Gastrocnemius medialis (tissue), 4 donors: ENCODE measurements at places on chromosomes 12 and 14.
A peak's percentile ranks its signal among the peaks of the same experiment; 100 is the strongest.

DNA sequence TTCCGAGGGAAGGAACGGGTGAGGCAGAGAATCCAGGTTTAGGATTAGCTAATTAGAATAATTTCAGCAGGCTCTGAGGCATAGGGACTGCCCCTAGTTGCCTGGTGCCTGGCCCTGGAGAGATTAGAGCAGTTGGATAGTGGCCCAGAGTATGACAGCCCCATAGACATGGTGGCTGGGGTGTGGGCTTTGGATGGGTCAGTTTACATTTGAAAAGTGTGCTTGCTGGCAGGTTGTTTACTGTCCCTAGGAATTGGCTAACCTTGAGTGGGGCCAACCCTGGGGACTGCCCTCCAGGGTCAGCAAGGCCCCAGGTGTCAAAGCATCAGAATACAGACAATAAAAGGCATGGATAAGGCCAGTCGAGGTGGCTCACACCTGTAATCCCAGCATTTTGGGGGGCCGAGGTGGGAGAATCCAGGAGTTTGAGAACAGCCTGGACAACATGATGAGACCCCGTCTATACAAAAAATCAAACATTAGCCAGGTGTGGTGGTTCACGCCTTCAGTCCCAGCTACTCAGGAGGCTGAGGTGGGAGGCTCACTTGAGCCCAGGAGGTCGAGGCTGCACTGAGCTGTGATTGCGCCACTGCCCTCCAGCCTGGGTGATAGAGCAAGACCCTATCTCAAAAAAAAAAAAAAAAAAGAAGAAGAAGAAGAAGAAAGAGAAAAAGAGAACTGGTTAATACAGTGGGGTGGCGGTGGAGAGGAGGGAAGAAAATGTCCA lies 182.3 kb upstream of the PWP1 start:
- no peak for DNase-seq

- no peak for DNase-seq
Measured at GRCh38 chr14:105249182-105250007, 1.1 kb downstream of the BTBD6 start.

- DNase-seq: no peak
Measured at GRCh38 chr12:56081393-56082347, 1.7 kb downstream of the ERBB3 start.

DNA sequence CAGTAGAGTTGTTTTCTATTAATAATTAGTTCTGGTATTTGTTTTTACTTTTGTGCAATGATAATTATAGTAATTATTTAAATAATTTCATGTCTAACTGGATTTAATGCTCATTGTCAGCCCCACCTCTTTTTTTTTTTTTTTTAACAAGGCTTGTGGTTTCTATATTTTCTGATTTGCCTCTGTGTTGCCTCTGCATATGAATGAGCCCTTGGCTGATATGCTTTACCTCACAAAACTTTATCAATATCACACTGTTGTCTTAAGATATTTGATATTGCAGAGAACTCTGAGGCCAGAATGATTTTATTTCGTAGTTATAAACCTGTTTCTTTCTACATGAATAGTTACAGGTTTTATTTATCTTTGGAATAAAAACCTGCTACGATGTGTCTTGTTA lies 116.2 kb upstream of the ATP2B1 start:
- DNase-seq: no peak

DNA sequence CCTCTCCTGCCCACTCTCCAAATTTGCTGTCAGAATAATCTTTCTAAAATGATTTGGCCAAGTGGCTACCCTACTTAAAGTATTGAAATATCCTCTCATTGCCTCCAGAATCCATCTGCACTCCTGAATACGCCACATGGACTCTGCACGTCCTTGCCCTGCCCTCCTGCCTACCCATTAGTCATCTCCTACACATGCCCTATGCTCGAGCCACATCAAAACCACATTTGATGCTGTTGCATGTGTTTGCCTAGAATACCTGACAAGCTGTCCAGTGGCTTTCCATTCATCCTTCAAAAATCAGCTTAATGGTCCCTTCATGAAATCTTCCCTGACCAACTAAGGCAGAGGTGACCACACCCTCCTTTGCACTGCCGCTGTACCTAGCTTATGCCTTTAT lies 17.0 kb downstream of the VCPKMT start:
- DNase-seq: no peak

- DNase-seq: no peak
Measured at GRCh38 chr14:72608391-72609204, 285.3 kb downstream of the DPF3 start.

DNA sequence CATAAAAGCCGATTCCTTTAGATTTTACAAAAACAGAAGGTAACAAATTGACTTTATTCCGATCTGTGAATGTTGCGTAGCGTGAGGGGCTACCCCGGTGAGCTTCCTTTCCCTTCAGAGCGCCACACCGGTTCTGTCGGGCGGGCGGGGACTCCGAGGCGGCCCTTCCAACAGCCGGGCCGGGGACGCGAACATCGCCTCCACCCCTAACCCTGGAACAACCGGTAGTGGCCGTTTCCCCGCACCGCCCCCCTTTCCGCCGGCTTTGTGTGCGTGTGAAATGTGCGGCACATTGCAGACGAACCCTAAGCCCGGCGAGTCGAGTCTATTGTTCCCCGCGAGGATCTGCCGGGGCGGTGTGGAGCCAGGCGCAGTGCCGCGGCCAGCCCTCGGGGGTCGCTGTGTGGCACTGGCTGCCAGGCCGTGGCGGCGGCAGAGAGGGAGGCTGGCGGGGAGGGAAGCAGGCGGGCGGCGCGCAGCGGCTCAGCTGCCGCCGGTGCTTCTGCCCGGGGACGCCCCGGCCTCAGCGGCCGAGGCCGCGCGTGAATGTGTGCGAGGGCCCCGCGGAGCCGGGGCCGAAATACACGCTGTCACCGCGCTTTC lies 775 bp upstream of the ARID2 start:
- DNase-seq: peak; percentile 88

GRCh38 chr14:57761800-57762199 lies 104.1 kb downstream of the SLC35F4 start:
- DNase-seq: no peak

DNA sequence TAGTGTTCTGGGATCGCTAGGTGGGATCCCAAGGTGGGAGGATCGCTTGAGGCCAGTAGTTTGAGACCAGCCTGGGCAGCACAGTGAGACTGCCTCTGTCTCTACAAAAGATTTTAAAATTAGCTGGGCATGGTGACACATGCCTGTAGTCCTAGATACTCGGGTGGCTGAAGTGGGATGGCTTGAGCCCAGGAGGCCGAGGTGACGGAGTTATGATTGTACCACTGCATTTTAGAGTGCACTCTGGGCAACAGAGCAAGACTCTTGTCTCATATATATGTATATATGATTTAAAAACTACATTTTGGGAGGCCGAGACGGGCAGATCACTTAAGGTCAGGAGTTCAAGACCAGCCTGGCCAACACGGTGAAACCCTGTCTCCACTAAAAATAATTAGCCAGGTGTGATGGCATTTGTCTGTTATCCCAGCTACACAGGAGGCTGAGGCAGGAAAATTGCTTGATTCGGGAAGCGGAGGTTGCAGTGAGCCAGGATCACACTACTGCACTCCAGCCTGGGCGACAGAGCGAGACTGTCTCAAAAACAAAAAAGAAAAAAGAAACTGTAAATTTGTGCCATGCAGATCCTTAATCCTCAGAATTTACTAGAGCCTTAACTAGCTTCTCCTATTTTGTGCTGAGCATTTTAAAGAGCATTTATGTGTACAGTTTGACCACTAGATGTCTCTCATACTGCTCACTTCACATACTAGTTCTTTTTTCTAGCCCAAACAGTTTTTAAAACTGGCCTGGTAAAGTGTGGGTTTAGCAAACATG lies 114.8 kb downstream of the MON2 start:
- DNase-seq: no peak

DNA sequence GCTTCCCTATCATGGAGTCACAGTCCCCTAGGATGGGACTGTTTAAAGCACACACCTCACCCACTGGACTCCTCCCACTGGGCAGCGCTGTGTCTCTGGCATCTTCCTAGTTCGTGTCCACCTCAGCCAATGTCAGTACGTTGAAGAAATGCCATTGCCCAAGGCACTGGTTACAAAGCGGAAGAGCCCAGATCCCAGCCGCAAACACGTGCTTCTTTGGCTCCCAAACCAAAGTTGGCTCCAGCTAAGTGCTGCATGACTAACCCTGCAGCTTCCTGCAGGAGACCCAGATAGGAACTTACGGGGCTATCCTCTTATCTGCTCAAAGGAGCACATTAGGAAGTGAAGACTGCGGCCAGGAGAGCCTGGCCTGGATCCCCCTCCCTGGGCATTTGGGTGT lies 9.3 kb downstream of the SYNE3 start:
- peak; percentile 84 for DNase-seq

DNA sequence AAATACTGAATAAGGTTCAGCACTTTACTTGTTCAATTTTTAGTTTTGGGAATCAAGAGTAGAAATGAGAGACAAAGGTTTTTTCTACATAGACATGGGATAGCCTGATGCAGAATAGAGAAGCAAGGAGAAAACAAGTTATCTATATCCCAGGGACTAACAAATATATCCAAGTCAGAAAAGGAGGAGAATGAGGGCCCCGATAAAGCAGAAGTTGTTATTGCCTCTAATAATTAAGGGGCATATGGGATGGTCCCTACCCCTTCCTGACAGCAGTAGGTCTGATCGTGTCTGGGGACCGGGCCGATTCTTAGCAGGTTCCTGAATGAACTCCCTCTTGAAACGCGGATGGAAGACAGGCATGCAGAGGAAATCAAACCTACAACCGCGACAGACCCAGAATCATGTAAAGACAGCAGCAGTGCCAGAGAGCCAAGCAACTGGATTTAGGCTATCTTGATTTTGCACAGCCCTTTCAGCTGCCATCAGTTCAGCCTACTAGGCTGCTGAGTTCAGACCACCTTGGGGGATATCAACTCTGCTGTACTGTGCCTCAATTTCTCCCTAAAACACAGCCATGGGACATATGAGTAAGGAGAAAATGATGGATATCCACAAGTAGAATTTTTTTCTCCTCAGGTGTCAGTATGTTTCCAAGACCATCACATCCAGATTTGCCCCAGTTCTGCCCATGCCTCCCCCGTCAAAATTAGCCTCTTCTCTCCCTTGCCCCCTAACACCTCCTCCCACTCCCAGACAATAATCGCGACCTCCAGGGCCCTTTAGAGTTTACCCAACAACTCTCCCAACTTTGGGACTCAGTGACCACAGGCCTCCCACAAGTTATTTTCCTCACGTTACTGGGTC lies 706 bp downstream of the PRMT5 start:
- DNase-seq: no peak

DNA sequence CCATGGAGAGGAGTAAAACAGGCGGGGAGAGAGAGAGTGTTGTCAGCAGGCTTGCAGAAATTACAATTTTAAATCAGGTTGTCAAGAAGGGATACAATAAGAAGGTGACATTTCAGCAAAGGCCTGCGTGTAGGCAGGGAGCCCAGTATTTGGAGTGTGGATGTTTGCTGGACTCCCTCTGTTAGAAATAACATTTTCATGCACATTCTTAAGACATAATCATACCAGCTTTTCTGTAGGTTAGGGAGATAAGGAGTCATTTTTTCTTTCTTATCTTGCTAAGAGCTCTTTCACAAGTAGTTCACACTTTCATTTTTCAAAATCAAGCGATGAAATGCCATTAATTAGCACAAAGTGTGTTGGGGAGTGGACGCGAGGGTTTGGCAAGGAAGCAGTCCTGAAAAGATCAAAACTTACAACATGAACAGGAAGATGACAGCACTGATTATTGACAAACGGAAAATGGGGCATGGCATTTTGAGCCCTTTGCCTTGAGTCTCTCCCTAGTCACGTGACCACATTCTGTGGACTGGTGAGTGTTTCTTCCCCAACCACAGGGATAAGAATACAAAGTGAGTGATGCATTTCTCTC lies 160.2 kb downstream of the DAD1 start:
- DNase-seq: no peak

DNA sequence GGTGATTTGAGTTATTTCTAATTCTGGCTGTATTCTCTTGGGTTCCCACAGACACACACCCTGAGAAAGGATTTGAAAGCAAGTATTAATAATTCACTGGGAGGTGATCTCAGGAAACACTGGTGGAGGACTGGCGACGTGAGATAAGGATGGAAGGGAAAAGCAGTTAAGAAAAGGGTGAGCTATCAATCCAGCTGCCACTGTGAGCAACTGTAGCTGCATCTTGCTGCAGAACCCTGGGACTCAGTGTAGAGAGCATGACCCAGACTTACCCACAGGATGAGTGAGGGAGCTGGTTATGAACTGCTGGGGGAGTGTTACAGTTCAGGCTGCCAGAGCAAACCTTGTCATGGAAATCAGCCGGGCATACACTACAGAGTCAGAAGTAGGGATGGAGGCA lies 71.9 kb downstream of the RESF1 start:
- no peak for DNase-seq

- DNase-seq: no peak
Measured at GRCh38 chr14:45253754-45254310, 830 bp upstream of the MIS18BP1 start.

GRCh38 chr12:22729957-22730443 lies 105.0 kb downstream of the ETNK1 start:
- no peak for DNase-seq

GRCh38 chr12:47609806-47610205 lies 96.0 kb downstream of the RPAP3 start:
- no peak for DNase-seq

- DNase-seq: no peak
Measured at GRCh38 chr12:113267621-113268020, 46.4 kb downstream of the TPCN1 start.

GRCh38 chr12:47022296-47022695 lies 57.1 kb upstream of the PCED1B start:
- no peak for DNase-seq

DNA sequence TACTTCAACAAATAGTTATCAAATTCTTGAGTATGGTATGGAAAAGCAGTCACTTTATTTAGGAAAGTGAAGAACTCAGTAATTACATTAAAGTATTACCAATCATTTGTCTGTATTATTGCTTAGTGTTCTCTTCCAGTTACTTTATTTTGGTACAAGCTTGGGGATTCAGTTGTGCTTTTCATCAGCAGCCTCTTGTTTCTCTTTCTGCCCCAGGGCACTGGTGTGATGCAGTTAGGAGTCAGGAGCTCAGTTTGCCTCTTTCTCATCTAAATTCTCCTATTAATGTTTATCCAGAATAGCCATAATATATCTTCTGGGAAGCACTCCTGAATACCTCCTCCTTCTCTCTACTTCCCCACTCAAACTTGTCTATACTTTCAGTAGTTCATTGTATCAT lies 25.7 kb downstream of the PMCH start:
- no peak for DNase-seq

GRCh38 chr12:10196210-10196609 lies 16.5 kb upstream of the GABARAPL1 start:
- no peak for DNase-seq

DNA sequence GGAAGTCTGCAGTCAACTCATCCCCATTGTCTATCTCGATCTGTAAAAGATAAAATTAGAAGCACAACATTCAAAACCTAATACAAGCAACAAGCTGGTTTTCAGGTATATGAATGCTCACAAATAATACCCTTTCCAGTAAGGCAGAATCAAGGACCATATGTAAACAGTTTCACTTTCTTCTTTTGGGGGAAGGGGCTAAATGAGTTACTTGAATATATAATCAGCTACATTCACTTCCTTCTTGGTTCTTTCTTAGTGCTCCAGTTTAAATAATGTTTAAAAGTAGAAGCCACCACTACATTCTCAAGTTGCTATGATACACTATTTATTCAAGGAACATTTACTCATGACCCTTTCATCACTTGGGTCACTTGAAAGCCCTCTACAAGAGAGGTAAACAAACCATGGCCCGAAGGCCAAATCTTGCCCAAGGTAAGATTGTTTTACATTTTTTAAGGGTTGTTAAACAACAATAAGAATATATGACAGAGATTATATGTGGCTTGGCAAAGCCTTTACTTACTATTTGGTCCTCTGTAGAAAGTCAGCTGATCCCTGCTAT lies 10.3 kb downstream of the TWF1 start:
- no peak for DNase-seq

- DNase-seq: peak; percentile 44
Measured at GRCh38 chr12:50016501-50017475, 8.5 kb downstream of the RACGAP1 start.
